Psoas muscle (tissue), 8 donors: ENCODE measurements at places on chromosomes 12 and 14. TPM values are rescaled to one million over a fixed set of nuclear protein-coding genes. Genes with fewer than 3 reads are reported as not detected.

Gene C12orf60
- 0.78 TPM for total RNA-seq

Gene GLIPR1L1
- not detected for total RNA-seq

Gene GPX2
- total RNA-seq = not detected

Gene MSI1
- not detected for total RNA-seq

Gene UNC79
- 0.17 TPM for total RNA-seq

Gene VWF
- 136 TPM for total RNA-seq

Gene KRT8
- total RNA-seq = 0.54 TPM
